ENCODE measurements at places on chromosomes 5 and 9.

DNA sequence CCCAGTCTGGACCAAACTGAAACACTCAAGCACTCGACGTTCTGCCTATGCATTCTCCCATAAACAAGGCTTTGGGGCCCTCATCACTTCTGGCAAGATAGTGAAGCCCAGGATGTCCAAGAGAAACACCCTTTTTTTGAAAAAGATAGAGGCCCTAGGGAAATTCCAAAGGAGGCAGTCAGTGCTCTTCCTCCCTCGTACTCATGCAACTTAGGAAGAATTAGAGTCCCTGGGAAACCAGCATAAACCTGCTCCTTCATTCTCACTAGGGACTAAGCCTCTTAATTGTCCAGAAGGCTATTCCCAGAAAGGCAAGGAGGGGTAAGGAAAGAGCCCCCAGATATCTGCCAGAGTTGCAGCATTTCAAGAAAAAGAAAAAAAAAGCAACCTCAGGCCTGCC, 7.8 kb upstream of the RUSC2 start:
- DNase-seq = no peak

GRCh38 chr5:73028991-73029595, 73.3 kb downstream of the FCHO2 start:
- DNase-seq = no peak

- no peak for DNase-seq
These were observed 248.5 kb upstream of the TUT7 start for GRCh38 chr9:86602715-86603114.

DNA sequence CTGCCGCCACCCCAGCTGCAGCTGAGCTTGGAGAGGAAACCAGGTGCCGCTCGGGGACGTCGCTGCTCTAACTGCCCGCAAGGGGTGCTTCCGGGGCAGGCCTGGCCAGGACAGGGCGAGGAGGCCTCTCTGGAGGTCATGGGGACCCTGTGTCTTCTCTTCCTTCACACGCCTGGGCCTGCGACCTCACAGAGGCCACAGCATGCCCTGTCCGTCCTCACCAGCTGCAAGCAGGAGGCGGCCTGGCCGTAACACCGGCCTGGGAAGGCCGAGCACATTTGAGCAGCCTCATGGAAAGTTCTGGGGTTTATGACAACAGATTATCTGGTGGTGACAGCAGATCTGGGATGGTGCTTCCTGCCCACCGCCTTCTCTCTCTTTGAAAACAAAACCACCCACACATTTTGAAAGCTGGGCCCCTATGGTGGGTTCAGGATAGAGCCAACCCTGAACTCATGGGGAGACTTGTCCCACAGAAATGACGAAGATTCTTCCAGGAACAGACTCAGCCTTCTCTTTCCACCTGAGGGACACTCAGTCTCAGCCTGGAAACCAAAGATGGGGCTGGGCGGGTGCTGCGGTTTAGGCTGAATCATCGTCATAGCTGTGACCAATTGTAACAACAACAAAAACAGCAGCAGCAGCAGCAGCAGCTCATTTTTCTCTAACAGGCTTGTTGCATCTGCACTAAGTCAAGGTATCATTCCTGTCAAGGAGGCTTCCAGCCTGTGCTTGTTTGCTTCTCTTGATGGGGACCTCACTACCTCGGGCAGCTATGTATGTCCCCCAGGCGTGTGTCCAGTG, 99.6 kb upstream of the RAPGEF1 start:
- DNase-seq = no peak

- no peak for DNase-seq
These were observed 660.3 kb downstream of the ISL1 start for GRCh38 chr5:52043543-52043942.

DNA sequence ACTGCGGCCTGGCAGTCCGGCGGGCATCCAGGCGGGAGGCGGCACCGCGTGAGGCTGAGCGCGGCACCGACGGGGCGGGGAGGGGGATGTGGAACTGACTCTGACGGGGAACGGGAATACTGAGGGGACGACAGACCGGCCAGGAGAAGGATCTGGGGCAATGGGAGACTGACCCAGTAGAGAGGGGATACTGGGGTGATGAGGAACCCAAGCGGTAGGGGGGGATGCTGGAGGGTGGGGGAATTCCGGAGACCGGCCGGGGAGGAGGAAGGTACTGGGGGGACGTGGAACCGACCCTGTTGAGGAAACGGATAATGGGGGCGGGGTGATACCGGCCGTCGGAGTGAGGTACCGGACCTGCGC, 423 bp downstream of the IPPK start:
- no peak for DNase-seq

- no peak for DNase-seq
These were observed 20.2 kb upstream of the GNPDA1 start for GRCh38 chr5:142032747-142033631.

GRCh38 chr9:20353524-20353923, 268.8 kb downstream of the MLLT3 start:
- DNase-seq = no peak

DNA sequence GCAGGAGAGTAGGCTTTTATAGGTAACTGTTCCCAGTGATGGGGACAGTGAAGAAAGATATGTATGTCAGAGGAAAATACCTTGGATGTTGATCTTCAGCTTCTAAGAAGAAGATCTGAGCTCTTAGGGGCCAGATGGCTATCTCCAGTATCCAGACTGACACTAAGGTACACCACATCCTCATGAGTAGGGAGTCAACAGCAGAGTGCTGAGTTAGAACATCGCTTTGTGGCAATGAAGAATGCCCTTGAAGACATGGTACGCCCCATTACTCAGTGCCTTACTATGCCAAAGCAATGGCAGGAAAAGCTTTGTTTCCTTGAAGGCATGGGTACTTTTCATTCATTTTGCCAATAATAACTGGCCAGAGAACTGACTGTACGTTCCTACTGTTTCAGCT, 263.7 kb downstream of the CEMIP2 start:
- DNase-seq = no peak

- DNase-seq = no peak
These were observed 895.1 kb downstream of the TLE1 start for GRCh38 chr9:80794197-80794596.

Data from GM12864 (cell line).